ENCODE measurements at places on chromosomes 12 and 14. TPM values are rescaled to one million over a fixed set of nuclear protein-coding genes. Genes with fewer than 3 reads are reported as not detected.

DNA sequence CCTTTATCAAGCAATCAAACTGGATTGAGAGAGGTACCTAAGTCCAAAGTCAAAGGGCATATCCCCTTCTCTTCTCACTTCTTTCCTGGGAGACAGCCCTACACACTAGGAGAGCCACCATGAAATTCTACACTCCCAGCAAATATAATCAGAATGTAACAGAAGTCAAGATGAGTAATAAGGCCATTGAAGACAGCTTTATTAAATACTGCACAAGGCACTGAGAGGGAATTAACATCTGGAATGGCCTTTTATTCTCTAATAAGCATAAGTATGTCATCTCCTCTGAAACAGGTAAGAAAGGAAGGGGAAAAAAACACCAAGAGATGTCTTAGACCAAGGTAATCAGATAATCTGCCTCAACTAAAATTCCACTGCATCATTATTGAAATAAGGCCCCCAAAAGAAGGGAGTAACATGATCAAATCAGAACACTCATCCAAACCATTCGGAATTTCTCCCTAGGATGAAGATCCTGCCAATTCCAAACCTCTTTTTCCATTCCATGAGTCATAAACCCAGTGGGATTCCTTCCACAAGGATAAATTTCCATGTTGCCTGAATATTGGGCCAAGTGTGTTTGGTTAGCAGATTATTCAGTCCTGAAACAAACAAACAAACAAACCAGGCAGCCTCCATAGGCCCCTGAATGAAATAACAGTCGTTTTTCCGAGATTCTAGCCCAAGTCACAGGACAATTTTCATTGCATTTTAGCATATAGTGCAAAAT lies 19.9 kb downstream of the SLC35F4 start:
- H3K4me3 ChIP-seq = no peak overlapping the region
- H3K27me3 ChIP-seq = no peaks in the 10 kb centered on the region
- no peaks in the 10 kb centered on the region for H3K36me3 ChIP-seq
- no peak for DNase-seq
- no peak overlapping the region for H3K27ac ChIP-seq

DNA sequence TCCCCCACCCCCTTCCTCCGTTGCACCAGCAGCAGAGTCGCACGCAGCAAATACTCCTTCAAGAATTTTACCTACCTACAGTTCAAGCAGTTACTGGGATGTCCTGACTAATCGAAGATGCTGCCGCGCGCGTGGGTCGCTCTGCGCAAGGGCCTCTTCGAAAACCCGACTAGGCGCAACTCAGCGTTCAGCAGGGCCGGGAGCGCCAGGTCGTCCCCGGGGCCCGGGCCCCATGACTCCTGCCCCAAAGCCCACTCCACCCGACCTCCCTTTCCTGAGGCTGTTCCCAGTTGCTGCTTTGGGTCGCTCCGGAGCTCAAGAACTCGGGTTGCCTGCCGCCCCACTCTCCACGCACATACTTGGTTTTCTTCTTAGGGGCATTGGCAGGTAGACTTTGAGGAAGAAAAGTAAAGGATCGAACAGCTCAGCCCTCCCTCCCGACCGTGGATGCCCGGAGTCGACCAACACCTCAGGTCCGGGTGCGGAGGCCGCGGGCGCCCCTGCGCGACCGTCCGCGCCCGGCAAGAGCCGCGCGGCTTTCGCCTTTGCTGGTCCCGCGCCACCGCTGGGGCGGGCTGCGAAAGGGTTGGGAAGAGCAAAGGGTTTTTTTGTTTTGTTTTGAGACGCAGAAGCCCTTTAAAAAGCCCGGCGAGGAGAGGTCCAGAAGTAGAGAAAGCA lies 1.9 kb downstream of the BMP4 start:
- peaks cover 4% of the 10 kb centered on the region for H3K4me1 ChIP-seq
- peak overlapping the region; percentile 58 for H3K4me3 ChIP-seq
- peak; percentile 36 for DNase-seq
- H3K36me3 ChIP-seq = peaks cover 29% of the 10 kb centered on the region
- peaks cover 21% of the 10 kb centered on the region for H3K27me3 ChIP-seq

- no peaks in the 10 kb centered on the region for H3K36me3 ChIP-seq
- H3K4me1 ChIP-seq = no peaks in the 10 kb centered on the region
- no peaks in the 10 kb centered on the region for H3K27me3 ChIP-seq
- no peak overlapping the region for H3K4me3 ChIP-seq
- H3K27ac ChIP-seq = no peak overlapping the region
- DNase-seq = peak; percentile 55
Measured at GRCh38 chr14:60064491-60065072, 27.1 kb upstream of the PCNX4 start.

DNA sequence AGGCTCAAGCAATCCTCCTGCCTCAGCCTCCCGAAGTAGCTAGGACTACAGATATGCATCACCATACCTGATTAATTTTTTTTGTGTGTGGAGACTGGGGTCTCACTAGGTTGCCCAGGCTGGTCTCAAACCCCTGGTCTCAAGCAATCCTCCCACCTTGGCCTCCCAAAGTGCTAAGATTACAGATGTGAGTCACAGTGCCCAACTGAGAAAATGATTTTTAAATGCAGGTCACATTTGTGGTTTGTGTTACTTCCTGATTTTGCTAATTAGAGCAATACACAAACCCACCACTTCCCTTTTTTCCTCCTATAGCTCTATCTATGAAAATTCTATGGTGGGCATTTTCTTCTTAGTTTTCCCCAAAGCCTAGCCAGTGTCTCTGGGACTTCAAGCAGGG lies 45.5 kb upstream of the TMEM263 start:
- no peaks in the 10 kb centered on the region for H3K4me1 ChIP-seq
- no peak for DNase-seq
- H3K4me3 ChIP-seq = no peak overlapping the region
- H3K27me3 ChIP-seq = peaks cover 4% of the 10 kb centered on the region
- no peak overlapping the region for H3K27ac ChIP-seq

DNA sequence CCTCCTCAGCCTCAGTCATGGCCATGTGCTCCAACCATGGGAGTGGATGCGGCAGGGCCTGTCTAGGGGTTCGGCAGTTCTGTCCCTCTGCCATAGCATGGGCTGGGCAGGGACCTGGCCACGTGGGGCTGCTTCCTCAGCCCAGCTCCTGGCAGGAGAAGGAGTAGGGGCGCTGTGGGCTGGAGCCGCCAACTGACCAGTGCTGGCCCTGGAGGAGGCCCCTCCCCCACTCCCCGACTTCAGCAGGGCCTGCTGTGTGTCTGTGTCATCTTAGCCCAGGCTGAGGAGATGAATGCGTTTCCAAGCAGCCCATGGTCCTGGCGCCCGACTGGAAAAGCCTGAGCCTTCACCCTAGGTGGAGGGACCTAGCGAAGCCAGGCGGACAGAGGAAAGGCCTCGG lies 2.7 kb upstream of the PACS2 start:
- H3K36me3 ChIP-seq = no peaks in the 10 kb centered on the region
- H3K4me1 ChIP-seq = peaks cover 19% of the 10 kb centered on the region
- no peaks in the 10 kb centered on the region for H3K27me3 ChIP-seq
- DNase-seq = no peak
- no peak overlapping the region for H3K4me3 ChIP-seq

DNA sequence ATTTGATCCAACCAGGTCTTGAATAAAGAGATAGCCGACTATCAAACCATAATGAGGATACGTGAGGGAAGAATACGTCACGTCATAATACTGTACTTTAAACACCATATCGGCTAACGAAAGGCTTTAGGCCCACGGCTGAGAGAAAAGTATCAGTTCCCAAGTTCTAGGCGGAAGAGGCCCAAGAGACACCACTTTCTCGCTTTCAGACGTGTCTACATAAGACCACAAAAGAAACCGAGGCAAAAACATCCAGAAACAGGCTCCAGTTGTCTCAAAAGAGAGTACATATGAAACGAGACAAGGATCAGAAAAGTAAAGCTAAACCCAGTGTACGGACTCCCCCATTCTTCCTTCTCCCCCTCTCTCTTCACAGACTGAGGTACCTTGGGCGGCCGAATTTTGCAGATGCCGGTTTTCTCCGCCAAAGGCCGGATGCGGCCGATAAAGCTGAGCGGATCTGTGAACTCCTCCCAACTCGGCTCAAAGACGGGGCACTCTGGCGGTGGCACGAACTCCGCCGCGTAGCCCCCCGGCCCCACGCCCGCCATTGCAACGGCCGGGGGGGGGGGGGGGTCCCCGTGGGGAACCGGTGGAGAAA lies 479 bp downstream of the KDM5A start:
- peak overlapping the region; percentile 99 for H3K27ac ChIP-seq
- no peaks in the 10 kb centered on the region for H3K4me1 ChIP-seq
- peak overlapping the region; percentile 82 for H3K4me3 ChIP-seq
- DNase-seq = peak; percentile 30
- peaks cover 8% of the 10 kb centered on the region for H3K36me3 ChIP-seq
- no peaks in the 10 kb centered on the region for H3K27me3 ChIP-seq

- H3K36me3 ChIP-seq = no peaks in the 10 kb centered on the region
- no peaks in the 10 kb centered on the region for H3K4me1 ChIP-seq
- H3K4me3 ChIP-seq = no peak overlapping the region
Measured at GRCh38 chr14:95258754-95259593, 60.7 kb downstream of the CLMN start.

DNA sequence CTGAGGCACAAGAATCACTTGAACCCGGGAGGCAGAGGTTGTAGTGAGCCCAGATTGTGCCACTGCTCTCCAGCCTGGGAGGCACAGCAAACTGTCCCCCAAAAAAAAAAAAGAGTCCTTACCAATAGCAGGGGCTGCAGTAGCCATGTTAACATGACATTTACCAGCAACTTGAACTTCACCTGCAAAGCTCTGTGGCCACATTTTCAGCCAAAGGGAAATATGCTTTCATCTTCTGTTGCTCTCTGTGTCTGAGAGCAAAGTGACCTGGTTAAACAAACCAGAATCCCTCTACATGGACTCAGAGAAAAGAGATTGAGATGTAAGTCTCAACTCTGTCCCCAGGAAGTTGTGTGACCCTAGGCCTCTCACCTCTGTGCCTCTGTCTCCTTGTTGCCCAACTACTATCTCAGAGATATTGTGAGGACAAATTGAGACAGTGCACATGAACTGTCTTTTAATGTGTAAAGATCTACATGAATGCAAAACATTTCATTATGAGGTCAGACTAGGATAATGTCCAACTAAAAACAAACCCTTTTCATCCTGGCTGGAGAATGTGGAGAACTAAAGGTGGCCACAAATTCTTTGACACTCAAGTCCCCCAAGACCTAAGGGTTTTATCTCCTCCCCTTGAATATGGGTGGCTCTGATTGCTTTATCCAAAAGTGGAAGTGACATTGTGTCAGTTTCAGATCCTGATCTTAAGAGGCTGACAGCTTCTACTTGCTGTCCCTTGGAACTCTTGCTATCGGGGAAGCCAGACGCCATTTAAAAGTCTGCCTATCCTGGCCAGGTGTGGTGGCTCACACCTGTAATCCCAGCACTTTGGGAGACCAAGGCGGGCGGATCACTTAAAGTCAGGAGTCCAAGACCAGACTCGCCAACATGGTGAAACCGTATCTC lies 24.7 kb upstream of the P2RX4 start:
- no peak for DNase-seq
- no peak overlapping the region for H3K27ac ChIP-seq
- peaks cover 3% of the 10 kb centered on the region for H3K4me1 ChIP-seq
- no peaks in the 10 kb centered on the region for H3K36me3 ChIP-seq
- H3K4me3 ChIP-seq = no peak overlapping the region

- DNase-seq = no peak
- H3K4me3 ChIP-seq = no peak overlapping the region
- H3K36me3 ChIP-seq = peaks cover 49% of the 10 kb centered on the region
Measured at GRCh38 chr12:111457577-111457976, 51.9 kb downstream of the SH2B3 start.

DNA sequence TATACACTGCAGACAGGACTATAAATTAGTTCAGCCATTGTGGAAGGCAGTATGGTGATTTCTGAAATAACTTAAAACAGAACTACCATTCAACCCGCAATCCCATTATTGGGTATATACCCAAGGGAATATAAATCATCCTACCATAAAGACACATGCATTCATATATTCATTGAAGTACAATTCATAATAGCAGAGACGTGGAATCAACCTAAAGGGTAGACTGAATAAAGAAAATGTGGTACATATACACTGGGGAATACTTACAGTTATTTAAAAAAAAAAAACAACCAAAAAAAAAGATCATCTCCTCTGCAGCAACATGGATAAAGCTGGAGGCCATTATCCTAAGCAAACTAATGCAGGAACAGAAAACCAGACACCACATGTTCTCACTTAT lies 473.9 kb downstream of the TRHDE start:
- no peaks in the 10 kb centered on the region for H3K4me1 ChIP-seq
- no peak overlapping the region for H3K27ac ChIP-seq
- DNase-seq = no peak

DNA sequence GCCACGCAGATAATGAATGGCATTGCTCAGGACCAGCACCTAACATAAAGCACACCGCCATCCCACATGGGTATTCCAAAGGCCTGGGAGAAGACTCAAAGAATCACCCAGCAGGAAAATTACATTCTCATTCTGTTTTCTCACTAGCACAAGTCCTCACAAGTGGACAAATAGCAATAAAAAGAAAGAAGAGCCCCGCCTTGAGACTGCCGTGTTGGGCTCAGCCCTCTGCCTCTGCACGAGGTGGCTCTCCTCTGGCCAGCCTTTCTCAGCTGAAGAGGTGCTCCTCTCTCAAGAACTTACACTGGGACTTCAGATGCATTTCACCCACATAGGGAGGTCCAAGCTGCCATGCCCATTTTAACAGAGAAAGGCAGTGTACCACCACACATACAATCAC lies 207.5 kb downstream of the SPTSSA start:
- no peaks in the 10 kb centered on the region for H3K4me1 ChIP-seq
- no peak overlapping the region for H3K27ac ChIP-seq
- peaks cover 2% of the 10 kb centered on the region for H3K27me3 ChIP-seq
- no peak for DNase-seq

GRCh38 chr12:97567619-97568110 lies 105.1 kb downstream of the RMST start:
- no peak overlapping the region for H3K27ac ChIP-seq
- no peak for DNase-seq
- no peak overlapping the region for H3K4me3 ChIP-seq

DNA sequence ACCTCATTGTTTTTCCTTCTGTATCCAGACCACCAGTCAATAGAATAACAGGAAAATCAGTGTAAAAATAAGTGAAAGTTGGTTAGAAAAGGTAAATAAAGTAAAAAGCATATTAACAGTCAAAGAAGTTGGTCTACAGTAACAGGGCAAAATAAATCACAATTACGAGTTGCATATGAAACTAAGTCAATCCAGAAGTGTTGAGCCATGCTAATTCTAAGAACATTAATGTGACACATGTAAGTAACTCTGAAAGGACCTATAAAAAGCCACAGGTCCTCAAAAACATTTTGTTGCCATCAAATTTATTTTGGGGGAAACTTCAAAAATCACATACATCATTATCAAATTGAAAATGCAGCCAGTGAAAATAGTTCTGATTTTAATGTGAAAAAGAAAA lies 56.4 kb downstream of the LRP6 start:
- H3K27me3 ChIP-seq = no peaks in the 10 kb centered on the region
- DNase-seq = no peak
- no peak overlapping the region for H3K4me3 ChIP-seq

GRCh38 chr14:43411841-43412240 lies 1095.2 kb downstream of the FSCB start:
- no peak overlapping the region for H3K27ac ChIP-seq
- H3K4me3 ChIP-seq = no peak overlapping the region
- no peak for DNase-seq
- no peaks in the 10 kb centered on the region for H3K4me1 ChIP-seq

POTEM gene
- not detected for polyA plus RNA-seq

SIRT4 gene
- 0.56 TPM for polyA plus RNA-seq

HOXC6 gene
- polyA plus RNA-seq = 1.1 TPM

OASL gene
- polyA plus RNA-seq = not detected

RNASE7 gene
- not detected for polyA plus RNA-seq

DUSP6 gene
- polyA plus RNA-seq = 59.0 TPM

All from IMR-90 (cell line).